ENCODE measurements at places on chromosomes 2 and 18.
A peak's percentile ranks its signal among the peaks of the same experiment; 100 is the strongest.

- no peak for DNase-seq
Observed at GRCh38 chr2:88933091-88933490, 241.6 kb downstream of the RPIA start.

- DNase-seq: no peak
Observed at GRCh38 chr2:88659538-88659915, 31.9 kb upstream of the RPIA start.

DNA sequence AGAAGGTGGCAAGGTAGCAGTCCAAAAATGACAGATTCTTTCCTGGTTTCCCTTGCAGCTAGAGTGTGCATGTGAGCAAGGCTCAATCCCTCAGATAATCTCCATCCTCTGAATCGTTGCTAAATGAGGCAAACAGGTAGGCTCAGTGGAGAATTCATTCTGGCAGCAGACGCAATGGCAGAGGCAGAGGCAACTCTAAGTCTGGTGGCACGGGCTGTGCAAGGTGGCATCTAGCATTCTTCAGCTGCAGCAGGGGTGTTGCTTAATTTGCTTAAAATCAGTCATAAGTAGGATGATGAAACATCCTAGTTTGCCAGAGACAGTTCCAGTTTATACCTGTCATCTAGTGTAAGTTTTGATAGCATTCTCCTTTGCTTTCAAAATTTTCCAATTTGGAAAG, 391.1 kb upstream of the MEX3C start:
- DNase-seq: no peak

DNA sequence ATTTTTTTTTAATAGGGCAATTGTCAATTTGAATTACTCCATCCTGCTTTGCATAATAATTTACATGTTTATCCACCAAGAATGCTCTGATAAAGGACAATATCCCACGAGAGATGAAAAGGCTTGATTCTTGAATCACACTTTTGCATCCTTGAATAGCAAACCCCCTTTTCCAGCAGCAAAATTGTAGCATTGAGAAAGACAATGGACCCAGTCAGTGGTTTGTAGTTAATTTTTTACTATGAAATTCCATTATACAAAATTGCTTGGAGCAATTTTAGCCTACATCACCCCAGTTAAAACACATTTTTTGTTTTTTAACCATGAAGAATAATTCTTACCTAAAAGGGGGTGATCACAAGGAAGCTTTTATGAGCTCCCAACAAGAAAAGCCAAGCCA, 255.1 kb downstream of the RND3 start:
- DNase-seq: no peak

DNA sequence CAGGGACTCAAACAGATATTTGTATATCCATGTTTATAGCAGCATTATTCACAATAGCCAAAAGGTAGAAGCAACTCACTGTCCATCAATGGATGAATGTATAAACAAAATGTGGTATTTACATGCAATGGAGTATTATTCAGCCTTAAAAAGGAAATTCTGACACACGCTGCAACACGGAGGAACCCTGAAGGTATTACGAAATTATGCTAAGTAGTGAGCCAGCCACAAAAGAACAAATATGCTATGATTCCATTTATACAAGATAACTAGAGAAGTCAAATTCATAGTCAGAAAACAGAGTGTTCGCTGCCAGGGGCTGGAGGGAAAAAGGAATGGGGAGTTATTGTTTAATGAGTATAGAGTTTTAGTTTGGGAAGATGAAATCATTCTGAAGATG, 61.0 kb upstream of the CDKL4 start:
- no peak for DNase-seq

DNA sequence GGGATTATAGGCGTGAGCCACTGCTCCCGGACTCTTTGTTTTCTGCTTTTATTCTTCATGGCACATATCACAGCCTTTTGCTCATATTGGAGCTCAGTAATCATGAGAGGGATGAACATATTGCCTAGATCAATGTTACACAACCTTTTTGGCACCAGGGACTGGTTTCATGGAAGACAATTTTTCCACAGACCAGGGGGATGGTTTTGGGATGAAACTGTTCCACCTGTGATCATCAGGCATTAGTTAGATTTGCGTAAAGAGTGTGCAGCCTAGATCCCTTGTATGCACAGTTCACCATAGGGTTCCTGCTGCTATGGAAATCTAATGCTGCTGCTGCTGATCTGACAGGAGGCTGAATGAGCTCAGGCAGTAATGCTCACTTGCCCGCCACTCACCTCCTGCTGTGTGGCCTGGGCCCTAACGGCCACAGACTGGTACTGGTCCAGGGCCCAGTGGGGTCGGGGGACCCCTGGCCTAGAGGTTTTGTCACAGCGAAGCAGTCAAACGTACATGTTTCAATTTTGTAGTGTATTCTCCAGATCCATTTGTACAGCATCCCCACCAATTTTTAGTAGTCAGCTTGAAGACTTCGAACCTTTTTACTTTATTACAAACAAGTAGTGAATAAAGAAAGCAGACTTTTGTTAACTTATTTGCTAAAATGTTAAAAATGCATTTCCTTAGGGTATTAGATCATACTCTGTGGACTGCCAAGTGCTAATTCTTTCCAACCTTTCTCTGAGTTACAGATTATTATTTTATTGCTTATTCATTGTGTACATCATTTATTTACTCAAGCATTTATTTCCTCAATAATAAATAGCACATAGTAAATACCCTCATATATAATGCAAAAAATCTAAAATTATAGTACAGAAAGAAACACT, 6.2 kb downstream of the DAW1 start:
- DNase-seq: no peak

- DNase-seq: no peak
Observed at GRCh38 chr2:111041398-111042202, 79.1 kb upstream of the BCL2L11 start.

- no peak for DNase-seq
Observed at GRCh38 chr2:178844701-178845100, 37.5 kb upstream of the TTN start.

- no peak for DNase-seq
Observed at GRCh38 chr2:217743407-217743806, 259.4 kb downstream of the TNS1 start.

DNA sequence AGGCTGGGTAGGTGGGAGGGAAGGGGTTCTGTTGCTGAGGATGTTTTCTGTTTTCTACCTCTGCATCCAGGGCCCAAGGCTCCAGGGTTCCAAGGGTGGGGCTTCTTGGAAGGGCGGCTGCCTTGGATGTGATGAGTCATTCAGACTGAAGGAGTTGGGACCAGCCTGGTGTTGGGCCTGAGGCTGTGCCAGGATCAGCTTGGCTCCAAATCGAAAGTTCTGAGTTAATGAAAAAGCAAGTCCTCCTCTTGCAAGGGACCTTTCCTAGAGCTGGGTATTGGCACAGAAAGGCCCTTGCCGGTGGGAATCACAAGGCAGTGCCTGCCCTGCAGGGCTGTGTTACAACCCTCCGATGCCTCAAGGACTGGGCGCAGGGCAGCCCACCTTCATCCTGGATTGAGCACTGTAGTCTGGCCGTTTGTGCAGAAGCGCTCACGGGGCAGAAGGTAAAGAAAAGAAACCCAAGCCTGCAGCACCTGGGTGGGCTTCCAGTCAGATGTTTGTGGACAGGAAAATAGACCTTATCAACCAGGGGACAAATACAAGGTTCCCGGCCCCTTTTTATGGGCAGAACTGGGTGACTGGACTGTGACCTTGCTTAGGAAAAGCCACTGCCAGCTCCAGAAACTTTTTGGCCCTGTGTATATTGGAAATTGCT, 52.5 kb upstream of the MCFD2 start:
- peak; percentile 20 for DNase-seq

DNA sequence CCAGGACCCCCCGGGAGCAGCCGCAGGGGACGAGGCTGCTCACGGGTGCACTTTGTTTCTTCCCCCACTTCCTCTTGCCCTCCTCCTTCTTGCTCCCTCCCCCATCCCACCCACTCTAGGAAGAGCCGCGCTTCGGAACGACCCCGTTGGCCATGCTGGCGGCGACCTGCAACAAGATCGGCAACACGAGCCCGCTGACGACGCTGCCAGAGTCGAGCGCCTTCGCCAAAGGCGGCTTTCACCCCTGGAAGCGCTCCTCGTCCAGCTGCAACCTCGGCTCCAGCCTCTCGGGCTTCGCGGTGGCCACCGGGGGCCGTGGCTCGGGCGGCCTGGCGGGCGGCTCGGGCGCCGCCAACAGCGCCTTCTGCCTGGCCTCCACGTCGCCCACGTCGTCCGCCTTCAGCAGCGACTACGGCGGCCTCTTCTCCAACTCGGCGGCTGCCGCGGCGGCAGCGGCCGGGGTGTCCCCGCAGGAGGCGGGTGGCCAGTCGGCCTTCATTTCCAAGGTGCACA, 1.3 kb downstream of the SP9 start:
- no peak for DNase-seq

- no peak for DNase-seq
Observed at GRCh38 chr2:152557273-152557888, 159.9 kb downstream of the PRPF40A start.

DNA sequence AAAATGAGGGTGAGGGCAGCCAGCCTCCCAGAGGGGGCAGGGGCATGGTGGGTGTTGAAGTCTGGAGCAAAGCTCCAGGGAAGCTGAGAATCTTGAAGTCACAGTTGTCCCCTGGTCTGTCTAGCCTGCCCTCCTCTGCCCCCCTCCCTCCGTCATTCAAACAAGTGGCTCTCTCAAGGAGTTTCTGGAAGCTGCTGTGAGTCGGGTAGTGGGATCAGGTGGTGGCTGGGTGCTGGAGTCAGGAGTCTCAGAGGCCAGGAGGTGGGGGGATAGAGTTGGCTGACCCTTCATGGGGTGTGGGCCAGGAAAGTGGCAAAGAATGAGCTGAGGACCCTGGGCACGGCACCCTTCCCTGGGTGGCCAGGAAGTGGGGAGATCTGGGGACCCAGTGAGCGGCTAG, 495 bp upstream of the ASIC4 start:
- no peak for DNase-seq

GRCh38 chr2:113887009-113887792, 2.7 kb upstream of the ACTR3 start:
- no peak for DNase-seq

- no peak for DNase-seq
Observed at GRCh38 chr18:62812242-62812641, 96.9 kb downstream of the PHLPP1 start.

GRCh38 chr2:9311488-9311887, 104.9 kb downstream of the ASAP2 start:
- DNase-seq: no peak

DNA sequence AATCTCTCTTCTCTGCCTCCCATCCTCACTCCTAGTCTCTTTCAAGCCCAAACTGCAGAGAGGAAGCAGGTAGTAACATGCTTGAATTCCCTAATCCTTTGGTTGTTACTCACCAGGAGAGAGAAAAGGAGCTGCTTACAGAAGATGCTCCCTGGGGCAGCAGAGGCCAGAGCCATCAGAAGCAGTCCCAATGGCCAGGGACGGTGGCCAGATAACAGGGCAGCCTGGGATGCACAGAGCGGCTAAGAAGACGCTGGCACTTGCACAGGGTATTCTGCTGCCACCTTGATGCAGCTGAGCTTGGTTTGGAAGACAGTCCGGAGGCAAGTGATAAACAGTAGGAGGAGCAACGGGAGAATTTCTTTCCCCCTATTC, 250 bp downstream of the DSC1 start:
- DNase-seq: no peak

DNA sequence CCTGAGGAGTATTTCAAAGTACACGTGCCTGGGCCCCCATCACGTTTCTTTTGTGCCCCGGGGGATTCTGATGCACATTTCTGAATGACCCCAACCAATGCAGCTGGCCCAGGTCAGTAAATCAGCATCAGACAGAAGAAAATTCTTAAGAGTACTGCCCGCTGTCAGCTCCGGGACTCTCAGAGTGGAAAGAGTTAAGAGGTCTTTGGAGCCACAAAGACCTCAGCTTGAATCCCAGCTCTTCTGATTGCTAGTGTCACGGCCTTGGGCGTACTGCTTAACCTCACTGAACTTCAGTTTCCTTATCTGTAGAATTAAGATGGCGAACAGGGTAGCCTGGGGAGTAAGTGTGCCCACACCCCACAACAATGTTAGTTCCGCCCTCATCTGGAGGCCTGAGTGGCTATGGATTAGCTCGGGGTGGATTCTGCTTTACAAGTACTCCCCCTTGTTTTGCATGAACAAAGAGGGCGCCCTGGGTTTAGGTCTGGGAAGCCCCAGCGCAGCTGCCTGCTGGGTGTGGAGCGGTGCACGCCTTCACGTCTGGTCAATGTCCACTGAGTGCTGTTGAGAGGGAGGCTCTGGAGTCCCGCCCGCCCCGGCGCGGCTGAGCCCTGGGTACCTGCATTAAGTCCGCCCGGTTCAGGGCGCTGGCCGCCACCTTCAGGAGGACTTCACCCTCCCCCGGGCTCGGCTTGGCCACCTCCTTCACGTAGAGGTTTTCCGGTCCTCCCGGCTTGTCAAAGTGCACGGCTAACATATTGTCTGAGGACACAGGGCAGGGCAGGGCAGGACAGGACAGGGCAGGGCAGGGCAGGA, 858 bp downstream of the TP53I3 start:
- no peak for DNase-seq

GRCh38 chr2:98295721-98296414, 50.4 kb upstream of the CNGA3 start:
- DNase-seq: no peak

- DNase-seq: no peak
Observed at GRCh38 chr2:235215248-235215647, 263.4 kb downstream of the SH3BP4 start.

- no peak for DNase-seq
Observed at GRCh38 chr2:138829326-138829919, 49.2 kb upstream of the NXPH2 start.

DNA sequence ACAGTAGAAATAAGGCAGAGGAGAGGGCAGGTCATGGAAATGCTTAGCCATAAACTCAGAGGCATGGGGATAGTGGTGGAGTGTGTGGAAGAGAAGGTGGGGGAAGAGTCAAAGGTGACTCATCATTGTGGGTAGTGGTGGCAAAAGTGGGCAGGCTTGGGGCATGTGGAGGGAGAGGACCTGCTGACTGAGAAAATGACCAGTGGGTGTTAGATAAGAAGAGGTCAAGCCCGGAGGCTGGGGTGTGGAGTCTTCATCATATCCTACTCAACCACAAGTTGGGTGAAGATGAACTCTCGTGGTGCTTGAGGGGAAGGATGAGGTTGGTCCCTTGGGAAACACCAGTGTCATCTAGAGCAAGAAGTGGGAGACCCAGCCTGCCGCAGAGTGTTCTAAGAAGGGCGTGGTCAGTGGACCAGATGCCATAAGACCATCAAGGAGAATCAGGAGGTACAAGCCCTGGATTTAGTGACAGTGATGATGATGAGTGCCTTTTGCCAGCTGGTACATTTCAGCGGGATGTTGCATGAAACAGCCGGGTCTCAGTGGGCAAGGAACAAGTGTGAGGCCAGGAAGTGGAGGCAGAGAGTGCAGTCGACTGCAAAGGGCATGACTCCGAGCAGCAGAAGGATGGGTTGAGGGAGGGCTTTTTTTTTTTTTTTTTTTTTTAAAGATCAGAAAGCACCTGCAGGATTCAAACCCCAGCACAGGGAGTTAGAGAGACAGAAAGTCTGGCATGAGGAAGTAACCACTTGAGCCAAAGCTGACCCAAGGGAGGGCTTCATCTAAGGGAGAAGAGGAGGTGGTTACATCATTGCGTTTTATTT, 122.6 kb upstream of the SPRED2 start:
- DNase-seq: no peak

- no peak for DNase-seq
Observed at GRCh38 chr2:150470435-150470834, 17.0 kb downstream of the RND3 start.

- no peak for DNase-seq
Observed at GRCh38 chr2:114784890-114785583, 342.6 kb downstream of the DPP10 start.

- no peak for DNase-seq
Observed at GRCh38 chr18:3466045-3466444, 16.1 kb downstream of the TGIF1 start.
